ENCODE measurements at places on chromosomes 3 and 15. TPM values are rescaled to one million over a fixed set of nuclear protein-coding genes. Genes with fewer than 3 reads are reported as not detected.

DNA sequence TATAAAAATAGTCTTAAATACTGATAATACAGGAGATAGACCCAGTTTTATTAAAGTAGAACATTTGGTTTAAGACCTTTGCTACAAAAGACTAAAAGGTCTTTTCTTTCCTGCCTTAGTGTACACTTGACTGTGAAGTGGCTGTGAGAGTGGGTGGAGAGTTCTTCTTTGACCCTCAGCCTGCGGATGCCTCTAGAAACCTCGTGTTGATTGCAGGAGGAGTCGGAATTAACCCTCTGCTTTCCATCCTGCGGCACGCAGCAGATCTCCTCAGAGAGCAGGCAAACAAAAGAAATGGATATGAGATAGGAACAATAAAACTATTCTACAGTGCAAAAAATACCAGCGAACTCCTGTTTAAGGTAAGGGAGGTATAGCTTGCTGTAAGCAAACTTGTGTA lies 36.5 kb downstream of the OXNAD1 start:
- DNase-seq, result no peak

Gene POPDC2
- total RNA-seq, result 538 TPM

- peak; percentile 88 for DNase-seq
Observed at GRCh38 chr15:29822100-29822683, at the start of gene TJP1. Gene TJP1 (minus strand): TSS chr15:29822468. CDS start chr15:29822028, 440 bp downstream.

- DNase-seq, result no peak
Observed at GRCh38 chr3:54014067-54014466, 108.3 kb upstream of the CACNA2D3 start.

- DNase-seq, result no peak
Observed at GRCh38 chr15:37929238-37929637, 5.2 kb upstream of the TMCO5A start.

DNA sequence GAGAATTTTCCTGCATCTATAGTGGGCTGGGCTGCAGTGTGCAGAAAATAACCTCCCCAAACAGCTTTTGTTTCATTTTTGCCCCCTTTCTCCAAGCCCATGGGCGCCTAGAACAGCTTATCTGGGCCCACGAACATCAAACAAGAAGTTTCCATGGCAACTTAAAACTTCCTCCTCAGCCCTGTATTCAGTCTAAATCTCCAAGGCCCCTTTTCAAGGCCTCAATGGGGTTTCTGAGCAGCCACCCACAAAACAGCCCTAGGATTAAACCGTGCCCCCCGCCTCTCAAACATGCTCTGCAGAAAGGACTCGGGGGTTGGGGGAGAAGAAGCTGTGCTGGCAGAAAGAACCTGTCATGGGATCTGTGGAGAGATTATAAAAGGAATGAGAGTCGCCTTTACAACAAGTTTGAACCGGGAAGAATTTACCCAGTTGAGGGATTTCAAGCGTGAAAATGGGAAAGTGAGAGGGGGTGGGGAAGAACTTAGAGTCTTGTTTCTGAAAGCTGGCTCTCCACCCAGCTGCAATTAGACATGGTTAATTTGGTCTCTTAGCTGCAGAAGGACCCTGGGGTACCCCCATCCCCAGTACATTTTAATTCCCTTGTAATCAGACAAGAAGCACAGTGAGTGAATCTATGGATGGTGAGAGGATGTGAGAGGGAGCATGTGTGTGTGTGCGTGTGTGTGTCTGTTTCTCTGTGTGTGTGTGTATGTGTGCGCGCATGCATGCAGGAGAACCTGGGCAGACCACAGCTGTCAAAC lies 4.3 kb upstream of the FAM107A start:
- no peak for DNase-seq

DNA sequence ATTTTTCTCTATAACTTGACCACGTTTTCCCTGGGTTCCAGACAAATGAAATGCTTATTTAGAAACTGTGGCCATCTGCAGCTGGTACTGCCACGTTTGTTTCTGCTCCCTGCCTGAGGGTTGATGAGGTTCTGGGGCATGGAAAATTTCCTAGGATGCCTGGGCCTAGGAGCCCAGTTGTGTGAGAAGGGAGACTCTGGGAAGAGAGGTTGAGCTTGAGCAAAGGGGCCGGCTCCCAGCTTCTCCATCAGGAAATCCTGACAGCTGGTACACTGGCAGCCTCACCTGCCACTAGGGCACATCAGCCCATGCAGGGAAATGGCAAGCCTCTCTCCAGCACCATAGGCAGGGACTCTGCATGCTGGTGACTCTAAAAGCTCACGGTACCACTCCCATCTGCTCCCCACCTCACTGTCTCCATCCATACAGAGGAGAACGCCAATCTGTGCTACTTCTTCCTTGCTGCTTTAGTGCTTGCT lies 165.4 kb upstream of the PPP2R3A start:
- no peak for DNase-seq

Gene NPAP1
- not detected for total RNA-seq

DNA sequence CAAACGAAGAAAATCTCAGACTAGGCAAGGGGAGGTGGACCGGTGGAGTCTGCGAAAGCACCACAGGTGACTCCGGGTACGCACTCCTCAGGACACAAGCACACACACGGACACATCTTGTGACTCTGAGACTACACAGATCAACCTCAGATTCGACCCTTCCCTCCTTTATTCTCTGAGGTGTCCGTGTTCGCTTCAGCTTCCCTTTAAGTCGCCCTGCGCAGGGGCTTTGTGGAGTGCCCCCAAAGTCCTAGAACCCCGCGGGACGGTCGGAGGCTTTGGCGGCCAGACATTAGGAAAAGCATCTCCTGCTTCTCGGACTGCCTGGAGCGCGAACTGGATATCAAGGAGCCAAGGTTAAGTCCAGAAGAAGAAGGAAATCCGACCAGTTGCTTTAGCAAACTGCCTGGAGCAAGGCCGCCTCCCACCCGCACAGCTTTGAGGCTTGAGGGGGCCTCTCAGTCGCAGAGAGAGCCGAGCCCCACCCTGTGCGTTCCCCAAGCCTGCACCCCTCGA lies 730 bp downstream of the DGKG start:
- DNase-seq, result no peak

DNA sequence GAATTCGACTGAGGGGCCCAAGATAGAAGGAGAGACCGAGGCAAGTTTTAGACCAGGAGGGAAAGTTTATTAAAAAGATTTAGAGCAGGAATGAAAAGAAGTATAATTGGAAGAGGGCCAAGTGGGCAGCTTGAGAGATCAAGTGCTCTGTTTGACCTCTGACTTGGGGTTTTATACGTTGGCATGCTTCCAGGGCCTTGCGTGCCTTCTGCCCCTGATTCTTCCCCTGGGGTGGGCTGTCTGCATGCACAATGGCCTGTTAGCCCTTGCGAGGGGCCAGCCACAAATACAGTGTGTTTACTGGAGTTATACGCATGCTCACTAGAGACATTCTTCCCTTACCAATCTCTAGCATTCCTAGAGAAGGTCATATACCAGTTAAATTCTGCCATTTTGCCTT lies 70.7 kb upstream of the LARS2 start:
- DNase-seq, result no peak

GRCh38 chr15:99963096-99963825 lies 230.0 kb upstream of the LYSMD4 start:
- DNase-seq, result no peak

DNA sequence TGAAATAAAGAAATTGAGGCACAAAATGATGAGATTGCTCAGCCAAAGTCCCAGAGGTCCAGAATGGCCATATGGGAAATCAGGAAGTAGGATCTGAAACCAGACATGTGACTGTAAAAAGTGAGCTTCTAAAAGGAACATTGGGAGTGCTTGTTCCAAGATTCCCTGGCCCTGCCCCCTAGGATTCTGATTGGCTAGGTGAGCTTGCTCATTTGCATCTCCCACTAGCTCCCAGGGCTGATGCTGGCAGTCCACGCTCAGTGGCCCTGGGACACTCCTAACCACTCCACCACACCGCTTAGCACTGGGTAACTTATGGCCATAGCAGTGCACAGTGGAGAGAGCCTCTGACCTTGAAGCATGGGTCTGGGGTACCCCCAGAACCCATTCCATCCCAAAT lies 326.7 kb downstream of the NTRK3 start:
- no peak for DNase-seq

Gene GP5
- total RNA-seq, result not detected

- no peak for DNase-seq
Observed at GRCh38 chr3:194133661-194134230, 2.2 kb upstream of the HES1 start.

GRCh38 chr15:60651101-60651500 lies 172.2 kb upstream of the ICE2 start:
- no peak for DNase-seq

DNA sequence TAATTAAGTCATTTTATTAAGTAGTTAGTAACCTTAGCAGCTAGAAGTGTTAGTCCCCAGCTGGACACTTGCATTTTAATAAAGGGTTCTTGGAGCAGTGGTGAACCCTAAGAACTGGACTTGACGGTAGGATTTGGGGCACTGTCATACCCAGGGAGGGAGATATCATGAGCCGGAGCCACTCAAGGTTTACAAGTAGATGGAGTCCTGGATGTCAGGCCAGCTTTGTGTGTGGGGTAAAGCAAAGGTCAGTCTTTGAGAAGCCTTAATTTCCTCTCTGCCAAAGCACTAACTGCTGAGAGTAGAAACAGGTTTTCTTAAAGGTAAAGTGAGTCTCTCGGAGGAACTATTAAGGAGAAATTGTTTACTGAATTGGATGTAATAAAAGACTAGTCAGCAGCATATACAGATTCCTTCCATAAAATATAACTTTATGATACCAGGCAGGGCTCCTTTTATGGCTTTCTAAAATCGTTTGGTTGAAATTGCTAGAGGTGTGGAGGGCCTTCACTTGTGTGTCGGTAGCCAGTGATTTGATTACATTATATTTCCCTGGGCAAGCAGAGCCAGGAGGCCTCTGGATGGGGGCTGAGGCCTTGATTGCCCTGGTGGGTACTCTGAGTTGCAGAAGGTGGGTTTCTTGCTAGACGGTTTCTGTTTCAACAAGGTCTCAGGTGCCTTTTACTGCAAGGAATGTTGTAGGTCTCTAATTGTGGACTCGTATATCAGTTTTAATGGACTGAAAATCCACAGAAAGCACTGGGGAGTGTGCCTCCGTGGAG lies 23.1 kb downstream of the SQOR start:
- no peak for DNase-seq

Gene FRMD5
- 44.0 TPM for total RNA-seq

DNA sequence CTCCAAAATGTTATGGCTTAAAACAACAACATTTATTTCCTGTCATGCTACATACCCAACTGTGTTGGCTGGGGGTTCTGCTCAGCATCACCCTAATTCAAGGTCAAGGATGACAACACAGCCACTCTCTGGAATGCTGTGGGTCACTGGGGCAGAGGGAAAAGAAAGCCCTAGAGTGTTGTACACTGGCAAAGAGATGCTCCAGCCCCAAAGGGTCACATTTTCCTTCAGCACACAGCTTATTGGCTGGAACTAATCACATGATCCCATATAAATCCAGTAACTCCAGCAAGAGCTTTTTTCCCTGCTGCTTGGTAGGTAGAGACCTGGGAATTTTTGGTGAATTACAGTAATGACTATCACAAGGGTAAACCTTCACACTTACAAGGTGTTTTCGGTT lies 1041.4 kb downstream of the NTRK3 start:
- DNase-seq, result no peak

DNA sequence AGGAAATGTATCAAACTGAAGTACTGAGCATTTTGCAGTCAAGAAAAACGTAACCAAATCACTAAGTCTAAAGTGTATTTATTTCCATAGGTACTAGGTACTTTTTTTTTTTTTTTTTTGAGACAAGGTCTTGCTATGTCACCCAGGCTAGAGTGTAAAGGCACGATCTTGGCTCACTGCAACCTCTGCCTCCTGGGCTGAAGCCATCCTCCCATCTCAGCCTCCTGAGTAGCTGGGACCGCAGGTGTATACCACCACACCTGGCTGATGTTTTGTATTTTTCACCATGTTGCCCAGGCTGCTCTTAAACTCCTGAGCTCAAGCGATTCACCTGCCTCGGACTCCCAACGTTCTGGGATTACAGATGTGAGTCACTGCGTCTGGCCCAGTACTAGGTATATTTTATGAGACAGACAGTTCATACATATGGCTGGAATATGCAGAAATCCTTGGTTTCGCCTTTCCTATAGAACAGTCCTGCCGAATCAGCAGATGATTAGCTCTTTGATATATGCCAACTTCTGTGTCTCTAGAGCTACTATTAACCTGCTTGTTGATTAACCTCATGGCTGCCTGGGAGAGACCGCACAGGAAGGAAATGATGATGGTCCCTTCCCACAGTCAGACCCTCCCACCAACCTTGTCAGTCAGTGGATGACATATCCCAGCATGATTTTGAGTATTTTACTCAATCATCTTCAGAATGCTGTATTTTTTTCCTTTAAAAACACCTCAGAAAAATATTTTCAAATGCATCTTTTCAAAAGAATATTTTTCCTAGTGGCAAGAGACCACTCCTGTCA lies 32.3 kb downstream of the TMOD3 start:
- DNase-seq, result no peak

DNA sequence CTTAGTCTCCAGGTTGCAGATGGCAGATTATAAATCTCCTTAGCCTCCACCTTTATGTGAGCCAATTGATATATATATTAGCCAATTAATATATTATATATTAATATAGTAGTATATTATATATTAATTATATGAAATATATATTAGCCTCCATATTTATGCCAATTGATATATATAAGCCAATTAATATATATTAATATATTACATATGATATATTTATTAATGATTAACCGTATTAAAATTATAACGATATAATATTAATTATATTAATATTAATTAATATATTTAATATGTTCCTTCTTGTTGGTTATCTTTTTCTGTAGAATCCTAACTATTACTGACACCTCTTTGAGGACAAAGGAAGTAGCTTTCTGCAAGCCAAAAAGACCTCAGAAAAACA lies 972.5 kb downstream of the GBE1 start:
- no peak for DNase-seq

Gene FES
- 17.1 TPM for total RNA-seq

DNA sequence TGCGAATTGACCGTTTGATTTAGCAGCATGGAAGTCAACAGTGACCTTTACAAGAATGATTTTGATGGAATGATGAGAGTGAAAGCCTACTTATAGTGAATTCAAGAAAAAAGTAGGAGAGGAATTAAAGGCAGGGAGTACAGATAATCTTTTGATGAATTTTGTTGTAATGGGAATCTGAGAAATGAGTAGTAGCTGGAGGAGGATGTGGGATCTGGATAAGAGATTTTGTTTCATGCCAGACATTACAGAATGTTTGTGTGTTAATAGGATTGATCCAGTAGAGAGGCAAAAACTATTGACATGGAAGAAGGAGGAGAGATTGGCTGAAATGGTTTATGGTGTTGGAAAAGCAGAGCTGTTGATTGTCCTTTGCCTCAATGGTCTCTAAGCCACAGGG lies 17.4 kb upstream of the ZNF609 start:
- no peak for DNase-seq

Gene SPTSSB
- total RNA-seq, result not detected

- DNase-seq, result no peak
Observed at GRCh38 chr3:66140743-66141372, 79.9 kb upstream of the SLC25A26 start.

Gene FBLN2
- total RNA-seq, result 69.7 TPM

Gene SLC9C1
- 1.7 TPM for total RNA-seq

Gene NUSAP1
- total RNA-seq, result 2.3 TPM

All from Right ventricle myocardium superior (tissue), 1 donor.